ENCODE measurements at places on chromosomes 7 and 10. TPM values are rescaled to one million over a fixed set of nuclear protein-coding genes. Genes with fewer than 3 reads are reported as not detected.

Gene CCDC3
- total RNA-seq: 0.07 TPM

DNA sequence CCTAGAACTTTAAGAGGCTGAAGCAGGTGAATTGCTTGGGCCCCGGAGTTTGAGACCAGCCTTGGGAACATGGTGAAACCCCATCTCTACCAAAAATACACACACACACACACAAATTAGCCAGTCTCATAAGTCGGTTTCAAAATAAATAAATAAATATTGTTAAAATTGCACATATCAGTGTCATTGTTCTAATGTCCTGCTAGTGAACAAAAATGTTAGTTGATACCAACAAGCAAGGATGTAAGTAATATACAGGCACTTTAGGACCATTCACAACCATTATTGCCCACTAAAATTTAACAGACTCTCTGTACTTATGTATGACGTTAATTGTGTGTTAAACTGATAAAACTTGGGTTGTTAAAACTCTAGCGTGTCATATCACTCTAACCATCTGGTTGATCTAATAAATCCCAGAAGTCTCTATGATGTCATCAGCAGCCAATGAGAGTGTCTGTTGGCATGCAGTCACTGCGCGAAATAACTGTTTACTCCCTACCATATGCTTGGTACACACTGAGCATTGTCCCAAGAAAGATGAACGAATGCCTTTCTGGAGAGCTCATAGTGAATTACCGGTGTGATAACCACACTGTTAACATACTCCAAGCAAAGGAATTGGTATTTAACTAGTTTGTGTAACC, 30.4 kb upstream of the OTUD1 start:
- no peak for DNase-seq

- DNase-seq: no peak
Measured at GRCh38 chr10:9823268-9823930, 1194.3 kb upstream of the CELF2 start.

- peak; percentile 72 for DNase-seq
Measured at GRCh38 chr7:39633563-39634477, 10.4 kb downstream of the RALA start.

DNA sequence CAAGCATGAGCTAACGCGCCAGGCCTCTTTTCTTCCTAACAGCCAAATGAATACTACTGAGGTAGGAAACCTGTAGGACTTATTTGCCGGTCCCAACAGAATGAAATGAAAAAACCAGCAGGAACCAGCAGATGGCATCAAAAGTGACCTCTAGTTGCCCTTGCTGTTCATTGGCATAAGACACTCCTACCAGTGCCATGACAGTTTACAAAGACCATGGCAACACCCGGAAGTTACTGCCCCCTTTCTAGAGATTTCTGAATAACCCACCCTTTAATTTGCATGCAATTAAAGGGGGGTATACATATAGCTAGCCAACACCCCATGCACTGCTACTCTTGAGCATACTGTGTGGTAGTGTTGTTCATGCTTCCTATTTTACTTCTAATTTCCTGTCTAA, 65.2 kb downstream of the ATE1 start:
- no peak for DNase-seq

GRCh38 chr7:74403521-74404387, 50.0 kb upstream of the GTF2IRD1 start:
- DNase-seq: no peak

Gene MYH16
- not detected for total RNA-seq

DNA sequence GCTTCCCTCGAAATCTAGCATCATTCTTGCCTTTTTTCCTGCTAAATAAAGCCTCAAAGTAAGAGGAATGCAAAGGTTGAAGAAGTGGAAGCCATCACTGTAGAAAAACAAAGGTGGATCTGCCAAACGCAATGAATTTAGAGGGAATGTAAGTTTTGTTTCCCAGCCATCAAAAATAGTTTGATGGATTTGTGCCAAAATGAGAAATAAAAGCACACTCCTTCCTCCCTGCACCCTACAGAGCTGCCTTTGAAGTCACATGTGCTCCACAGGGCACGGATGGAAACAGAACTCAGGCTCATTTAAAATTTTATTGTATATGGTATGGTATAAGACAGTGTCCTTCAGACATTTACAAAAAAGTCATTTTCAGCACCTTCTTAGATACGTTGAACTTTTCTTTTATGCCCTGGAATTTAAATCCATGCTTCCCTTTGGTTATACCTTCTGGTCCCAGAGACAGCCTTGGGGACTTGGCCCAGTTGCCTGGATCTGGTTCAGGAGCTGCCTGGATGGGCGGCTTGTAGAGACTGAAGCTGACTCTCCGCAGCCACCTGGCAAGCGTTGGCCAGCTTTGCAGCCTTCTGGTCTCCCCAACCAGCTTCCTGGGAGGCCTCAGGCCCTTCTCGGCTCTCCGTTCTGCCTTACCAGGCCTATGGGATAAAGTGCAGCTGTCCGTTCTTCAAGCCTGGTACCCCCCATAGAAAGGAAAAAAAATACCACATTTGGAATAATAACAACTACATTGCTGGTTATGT, 228.5 kb upstream of the NEBL start:
- DNase-seq: no peak

DNA sequence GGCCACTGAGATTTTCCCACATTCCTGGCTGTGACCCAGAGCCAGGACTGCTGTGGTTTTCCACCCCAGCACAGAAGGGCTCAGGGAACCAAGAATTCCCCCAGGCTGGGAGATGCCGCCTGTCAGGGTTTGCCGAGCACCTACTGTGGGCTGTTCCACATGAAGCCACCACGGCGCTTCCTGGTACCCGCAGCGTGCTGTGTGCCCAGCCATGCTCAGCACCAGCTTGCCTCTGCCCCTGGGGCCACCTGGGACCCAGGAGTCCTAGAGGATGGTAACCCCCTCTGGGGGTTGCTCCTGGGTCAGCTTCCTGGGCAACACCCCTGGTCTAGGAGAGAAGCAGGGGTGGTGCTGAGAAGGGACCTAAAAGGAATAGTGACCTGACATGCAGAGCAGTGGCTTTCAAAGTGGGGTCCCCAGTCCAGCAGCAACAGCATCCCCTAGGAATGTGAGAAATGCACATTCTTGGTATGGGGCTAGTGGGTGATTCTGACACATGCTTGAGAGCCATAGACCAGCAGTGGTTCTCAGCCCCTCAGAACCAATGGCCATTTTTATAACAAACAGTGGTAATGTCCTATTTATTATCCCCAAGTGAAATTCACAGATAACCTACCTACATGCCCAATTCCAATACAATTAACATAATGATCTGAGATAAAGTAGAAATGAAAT, 53.4 kb downstream of the TSPAN15 start:
- DNase-seq: no peak

DNA sequence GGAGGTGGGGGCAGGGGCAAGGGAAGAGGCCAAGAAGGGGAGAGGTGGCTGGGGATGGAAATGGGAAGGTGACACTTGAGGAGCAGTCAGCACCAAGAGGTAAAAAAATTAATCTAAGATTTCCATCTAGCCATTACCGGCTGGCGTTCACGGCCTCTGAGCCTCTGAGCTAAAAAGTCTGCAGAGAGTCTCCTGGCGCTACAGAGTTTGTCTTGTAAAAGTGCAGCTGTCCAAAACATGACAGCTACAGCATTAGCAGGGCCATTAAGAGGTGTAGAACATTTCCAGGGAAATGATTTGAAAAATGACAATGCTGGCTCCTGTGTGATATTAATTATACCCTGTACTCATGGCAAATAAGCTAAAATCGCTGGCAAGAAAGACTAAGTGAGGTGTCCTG, 167.6 kb downstream of the LRMDA start:
- DNase-seq: no peak
